ENCODE measurements at places on chromosomes 7 and 10.

GRCh38 chr10:28983799-28984198 is 305.1 kb upstream of the LYZL1 start:
- DNase-seq = no peak

DNA sequence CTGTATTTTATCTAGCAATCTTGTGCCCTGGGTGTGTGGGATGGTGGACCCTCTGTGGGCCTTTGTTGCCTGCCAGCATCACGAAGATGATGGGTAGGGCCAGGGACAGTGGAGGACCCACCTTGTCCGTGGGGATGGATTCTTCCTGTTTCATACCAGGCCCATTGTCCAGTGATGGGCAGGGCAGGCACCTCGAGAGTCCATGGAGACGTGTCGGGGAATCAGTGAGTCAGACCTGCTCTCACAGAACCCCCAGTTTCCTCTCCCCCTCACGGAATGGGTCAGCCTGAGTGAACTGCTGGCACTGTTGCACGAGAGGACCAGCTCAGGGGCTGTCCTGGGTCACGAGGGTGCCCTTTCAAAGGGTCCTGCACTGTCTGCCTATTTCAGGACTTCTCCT is 401.2 kb downstream of the RPS24 start:
- DNase-seq = no peak

DNA sequence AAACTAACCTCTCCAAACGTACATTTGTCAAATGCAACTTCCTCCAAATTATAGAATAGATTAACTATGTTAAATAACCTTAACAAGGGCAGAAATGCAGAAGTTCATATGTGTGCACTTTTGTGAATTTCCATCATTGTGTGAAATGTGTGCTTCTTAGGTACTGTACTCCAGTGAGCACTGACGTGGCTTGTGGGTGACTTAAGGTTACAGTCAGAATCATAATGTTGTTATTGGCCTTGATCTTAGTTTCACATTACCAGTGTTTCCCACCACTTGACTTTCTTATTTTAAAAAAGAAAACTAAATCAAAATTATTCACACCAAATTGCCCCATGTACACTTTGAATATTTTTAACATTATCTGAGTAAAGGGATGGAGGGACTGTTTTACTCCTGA is 155.1 kb upstream of the FZD8 start:
- DNase-seq = no peak

DNA sequence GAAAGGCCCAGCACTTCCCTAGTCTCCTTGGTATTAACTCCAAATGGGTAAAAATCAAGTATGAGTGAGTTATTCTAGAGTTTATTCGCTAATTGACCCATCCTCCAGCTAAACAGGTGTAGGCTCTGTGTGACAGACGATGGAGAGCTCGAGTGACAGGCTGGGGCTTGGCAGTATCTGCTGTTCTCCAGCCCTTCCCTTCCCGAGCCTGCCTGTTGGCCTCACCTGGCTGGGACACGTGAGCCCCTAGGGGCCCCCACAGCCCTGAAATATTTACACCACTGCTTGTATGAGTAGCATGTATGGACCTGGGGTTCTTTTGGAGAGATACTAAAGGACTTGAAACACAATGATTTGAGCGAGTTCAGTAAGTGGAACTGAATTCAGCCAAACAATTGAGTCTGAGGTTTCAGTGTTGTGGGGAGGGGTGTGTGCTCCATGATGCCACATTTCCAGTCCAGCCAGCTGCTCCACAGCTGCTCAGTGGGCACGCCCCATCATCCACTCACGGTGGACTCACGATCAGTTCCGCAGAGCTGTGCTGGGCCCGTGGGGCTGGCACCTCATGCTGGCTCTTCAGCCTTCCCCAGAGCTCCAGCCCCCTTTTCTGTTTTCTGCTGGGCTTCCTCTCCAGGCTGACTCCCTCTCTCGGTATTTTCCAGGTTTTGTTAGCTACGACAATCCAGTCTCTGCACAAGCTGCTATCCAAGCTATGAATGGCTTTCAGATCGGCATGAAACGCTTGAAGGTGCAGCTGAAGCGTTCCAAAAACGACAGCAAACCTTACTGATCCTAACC is 283.0 kb downstream of the USP6NL start:
- peak; percentile 18 for DNase-seq

DNA sequence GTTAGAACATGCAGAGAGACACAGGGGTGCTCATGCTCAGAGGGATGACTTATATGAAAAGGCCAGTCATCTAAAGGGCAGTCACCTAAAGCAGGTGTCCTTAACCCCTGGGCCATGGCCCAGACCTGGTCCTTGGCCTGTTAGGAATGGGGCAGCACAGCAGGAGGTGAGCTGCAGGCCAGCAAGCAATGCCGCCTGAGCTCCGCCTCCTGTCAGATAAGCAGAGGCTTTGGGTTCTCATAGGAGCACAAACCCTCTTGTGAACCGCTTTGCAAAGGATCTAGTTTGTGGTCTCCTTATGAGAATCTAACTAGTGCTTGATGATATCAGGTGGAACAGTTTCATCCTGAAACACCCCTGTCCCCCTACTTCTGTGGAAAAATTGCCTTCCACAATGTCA is 14.5 kb downstream of the ANKRD7 start:
- DNase-seq = no peak

GRCh38 chr10:79020605-79021004 is 48.2 kb upstream of the ZMIZ1 start:
- no peak for DNase-seq

- DNase-seq = no peak
These were observed 68.6 kb upstream of the COMTD1 start for GRCh38 chr10:75304313-75304712.

Data from fibroblast of skin of abdomen (primary cell).